Mesenchymal stem cell (in vitro differentiated cells and primary cell): ENCODE measurements at places on chromosomes 4 and X.

DNA sequence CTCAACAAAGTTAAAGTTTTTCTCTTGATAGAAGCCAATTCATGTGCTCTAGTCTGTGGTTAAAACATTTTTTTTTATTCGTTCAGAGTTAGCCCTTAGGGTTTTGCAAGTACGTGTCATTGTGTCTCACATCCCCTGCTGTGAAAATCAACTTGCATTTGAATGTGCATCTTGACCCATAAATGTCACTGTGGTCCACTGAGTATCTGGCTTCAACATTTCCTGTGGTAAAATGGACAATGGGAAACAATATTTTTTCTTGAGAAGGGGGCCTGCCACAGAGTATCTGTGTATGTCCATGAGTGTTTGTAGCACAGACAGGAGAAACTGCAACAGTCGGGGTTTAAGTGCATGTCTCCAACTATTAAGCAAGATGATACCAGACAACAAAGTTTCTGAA is 554.8 kb upstream of the TENM3 start:
- peak overlapping the region; percentile 79 for H3K27ac ChIP-seq
- peaks cover 6% of the 10 kb centered on the region for H3K4me1 ChIP-seq
- no peak for DNase-seq

GRCh38 chr4:173526027-173526482 is 4.0 kb downstream of the HAND2 start:
- H3K4me1 ChIP-seq = peaks cover 40% of the 10 kb centered on the region
- H3K27ac ChIP-seq = no peak overlapping the region
- peak; percentile 71 for DNase-seq

DNA sequence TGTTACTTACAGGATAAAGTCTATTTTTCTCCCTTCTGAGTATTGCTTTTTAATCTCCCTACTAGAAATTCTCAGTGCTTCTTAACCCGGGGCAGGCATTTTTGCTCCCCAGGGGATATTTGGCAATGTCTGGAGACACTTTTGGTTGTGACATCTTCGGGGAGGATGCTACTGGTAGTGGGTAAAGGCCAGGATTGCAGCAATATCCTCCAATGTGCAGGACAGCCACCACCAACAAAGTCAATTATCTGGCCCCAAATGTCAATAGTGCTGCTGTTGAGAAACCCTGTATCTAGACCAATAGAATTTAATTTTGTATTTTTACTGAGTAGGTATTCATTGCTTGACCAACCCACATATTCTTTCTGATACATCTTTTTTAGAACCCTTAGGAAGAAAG is 669.5 kb upstream of the MAGEB2 start:
- H3K27ac ChIP-seq = no peak overlapping the region
- DNase-seq = peak; percentile 17
- H3K4me1 ChIP-seq = no peaks in the 10 kb centered on the region

DNA sequence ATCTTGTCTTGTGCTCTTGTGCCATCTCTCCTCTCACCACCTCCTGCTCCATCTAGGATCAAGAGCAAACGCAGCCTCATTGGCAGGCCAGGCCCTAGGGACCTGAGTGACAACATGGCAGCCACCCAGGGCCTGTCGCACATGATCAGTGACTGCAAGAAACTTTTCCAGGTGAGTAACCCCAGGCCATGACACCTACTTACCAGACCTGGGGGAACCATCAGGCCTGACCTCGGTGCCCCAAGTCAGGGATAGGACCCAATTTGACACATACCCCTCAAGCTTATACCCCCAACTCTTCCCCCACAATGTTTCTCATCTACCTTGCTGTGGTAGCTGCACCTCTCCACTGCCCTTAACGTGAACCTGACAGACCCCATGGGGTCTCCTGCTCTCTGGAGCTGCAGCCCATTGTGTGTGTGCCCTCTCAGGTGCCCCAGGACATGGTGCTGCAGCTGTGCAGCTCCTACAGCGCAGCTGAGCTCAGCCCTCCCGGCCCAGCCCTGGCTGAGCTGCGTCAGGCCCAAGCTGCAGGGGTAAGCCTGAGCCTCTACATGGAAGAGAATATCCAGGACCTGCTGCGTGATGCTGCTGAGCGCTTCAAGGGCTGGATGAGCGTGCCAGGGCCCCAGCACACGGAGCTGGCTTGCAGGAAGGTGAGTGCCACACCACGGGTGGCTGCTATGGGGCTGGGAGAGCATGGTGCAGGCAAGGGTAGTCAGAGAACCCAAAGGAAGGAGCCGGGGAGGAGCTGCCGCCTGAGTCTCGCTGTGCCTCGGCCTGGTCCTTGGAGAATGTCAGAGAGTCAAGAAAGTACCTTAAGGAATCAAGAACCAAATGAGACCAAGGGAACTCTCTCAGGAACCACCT is 74.8 kb downstream of the STARD8 start:
- no peak for DNase-seq
- no peak overlapping the region for H3K27ac ChIP-seq
- H3K36me3 ChIP-seq = peaks cover 84% of the 10 kb centered on the region
- no peak overlapping the region for H3K4me3 ChIP-seq
- no peaks in the 10 kb centered on the region for H3K4me1 ChIP-seq

GRCh38 chr4:121978172-121978516 is 26.3 kb upstream of the TRPC3 start:
- H3K36me3 ChIP-seq = no peaks in the 10 kb centered on the region
- no peak overlapping the region for H3K4me3 ChIP-seq
- H3K27me3 ChIP-seq = no peaks in the 10 kb centered on the region
- no peak for DNase-seq

GRCh38 chrX:8657883-8658282 is 74.1 kb downstream of the ANOS1 start:
- H3K27me3 ChIP-seq = no peaks in the 10 kb centered on the region
- H3K4me1 ChIP-seq = no peaks in the 10 kb centered on the region
- H3K27ac ChIP-seq = no peak overlapping the region
- no peak for DNase-seq

DNA sequence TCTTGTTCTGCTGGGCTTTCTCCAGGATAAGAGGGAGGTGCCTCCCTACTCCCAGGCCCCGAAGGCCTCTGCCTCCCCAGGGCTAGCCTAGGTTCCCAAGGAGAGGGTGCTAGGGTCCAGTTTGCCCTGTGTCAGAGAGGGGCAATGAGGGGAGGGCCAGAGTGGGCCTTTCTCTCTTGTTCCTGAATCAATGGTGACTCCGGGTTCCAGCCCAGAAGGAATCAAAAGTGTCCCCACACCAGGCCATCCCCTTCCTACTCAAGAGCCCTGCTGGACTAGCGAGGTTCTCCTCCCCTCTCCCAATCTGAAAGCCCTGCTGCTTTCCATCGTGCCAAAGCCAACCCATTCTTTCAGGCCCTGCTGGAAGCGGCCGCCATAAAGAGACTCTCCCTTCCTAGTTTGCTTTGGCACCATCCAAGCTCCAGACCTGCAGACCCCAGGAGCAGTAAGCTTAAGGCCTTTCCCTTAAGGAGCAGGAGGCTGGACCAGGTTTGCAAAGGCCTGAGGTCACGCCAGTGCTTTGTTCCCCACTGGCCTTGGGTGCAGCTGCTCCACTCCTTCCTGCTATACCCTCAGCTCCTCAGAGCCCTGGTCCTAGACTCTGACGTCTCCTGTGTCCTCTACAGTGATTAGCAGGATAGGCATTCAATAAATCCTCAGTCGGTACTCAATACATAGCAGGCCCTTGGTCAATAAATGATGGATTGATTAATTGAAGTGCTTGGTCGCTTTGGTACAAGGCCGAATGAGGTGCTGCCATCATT is 10.6 kb downstream of the TSC22D3 start:
- no peaks in the 10 kb centered on the region for H3K36me3 ChIP-seq
- H3K4me3 ChIP-seq = no peak overlapping the region
- no peak overlapping the region for H3K27ac ChIP-seq
- H3K4me1 ChIP-seq = peaks cover 3% of the 10 kb centered on the region
- no peak for DNase-seq

- H3K27ac ChIP-seq = no peak overlapping the region
- H3K36me3 ChIP-seq = no peaks in the 10 kb centered on the region
- peaks cover 55% of the 10 kb centered on the region for H3K27me3 ChIP-seq
Observed at GRCh38 chr4:183797011-183797444, 108.1 kb upstream of the STOX2 start.
